ENCODE measurements at places on chromosomes 12 and 14. TPM values are rescaled to one million over a fixed set of nuclear protein-coding genes. Genes with fewer than 3 reads are reported as not detected.

The CLSTN3 gene
- total RNA-seq: 13.5 TPM

The OVCH1 gene
- total RNA-seq: not detected

The PPM1H gene
- total RNA-seq: 0.09 TPM

The C12orf56 gene
- total RNA-seq: 0.23 TPM

The FBXL14 gene
- 5.7 TPM for total RNA-seq

The EIF2S3B gene
- total RNA-seq: 0.42 TPM

The KRT2 gene
- total RNA-seq: 0.28 TPM

The EML1 gene
- total RNA-seq: 7.9 TPM

The GZMB gene
- total RNA-seq: not detected

The GPR65 gene
- total RNA-seq: not detected

The BHLHE41 gene
- 0.35 TPM for total RNA-seq

The CD69 gene
- not detected for total RNA-seq

The PROX2 gene
- total RNA-seq: not detected

The ADGRD1 gene
- not detected for total RNA-seq

The KRT82 gene
- not detected for total RNA-seq

The GALNT9 gene
- not detected for total RNA-seq

The STXBP6 gene
- not detected for total RNA-seq

Measured in airway epithelial cell (primary cell).